Type B pancreatic cell (in vitro differentiated cells): ENCODE measurements at places on chromosomes 7 and 10.

DNA sequence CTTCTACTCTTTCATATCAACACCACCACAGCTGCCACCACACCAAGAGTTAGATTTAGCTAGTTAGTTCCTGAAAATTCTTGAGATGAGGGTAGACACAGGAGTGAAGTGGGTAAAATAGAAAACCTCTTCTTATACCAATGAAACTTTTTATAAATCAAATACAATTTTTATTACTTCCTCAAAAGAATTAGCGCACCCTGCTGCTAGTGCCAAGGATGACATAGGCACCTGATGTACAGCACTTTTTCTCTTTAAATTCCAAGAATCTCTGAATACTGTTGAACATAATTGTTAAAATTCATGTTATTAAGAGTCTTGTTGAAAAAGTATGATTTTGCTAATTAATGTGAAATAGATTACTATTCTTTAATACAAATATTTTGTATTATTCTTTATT, 11.4 kb downstream of the ZWINT start:
- DNase-seq = no peak

DNA sequence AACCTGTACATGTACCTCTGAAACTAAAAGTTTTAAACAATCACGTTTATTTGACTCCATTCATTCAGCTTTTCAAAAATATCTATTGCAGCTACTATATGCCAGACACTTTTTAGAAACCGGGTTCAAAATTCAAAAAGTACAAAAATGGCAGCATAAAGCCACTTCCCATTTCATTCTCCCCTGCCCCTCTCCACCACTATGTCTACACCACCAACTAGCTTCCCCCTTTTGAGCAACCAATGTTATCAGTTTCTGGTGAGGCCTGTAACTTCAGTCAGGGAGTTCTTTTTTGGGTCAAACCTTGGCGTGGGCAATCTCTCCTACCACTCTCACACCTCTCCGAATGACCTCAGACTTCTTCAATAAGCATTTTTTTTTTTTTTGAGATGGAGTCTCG, 11.5 kb upstream of the HHEX start:
- no peak for DNase-seq

DNA sequence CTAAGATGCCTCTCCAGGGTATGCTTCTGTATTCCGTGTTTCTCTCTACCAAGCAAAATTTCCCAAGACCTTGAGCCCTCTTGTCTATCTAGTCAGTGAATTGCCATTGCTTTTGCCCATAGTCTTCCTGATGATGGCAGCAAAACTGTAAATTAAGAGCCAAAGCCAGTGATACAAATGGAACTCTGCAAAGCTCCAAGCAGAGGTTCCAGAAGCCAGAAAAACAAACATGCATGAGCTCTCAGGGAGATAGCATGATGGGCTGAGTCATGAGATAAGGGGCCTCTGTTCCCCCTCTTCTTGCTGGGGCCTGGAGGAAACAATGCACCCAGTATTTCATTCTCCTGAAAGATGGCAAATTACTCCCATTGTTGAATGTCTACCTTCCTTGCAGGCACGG, 24.7 kb downstream of the LSMEM1 start:
- DNase-seq = no peak

DNA sequence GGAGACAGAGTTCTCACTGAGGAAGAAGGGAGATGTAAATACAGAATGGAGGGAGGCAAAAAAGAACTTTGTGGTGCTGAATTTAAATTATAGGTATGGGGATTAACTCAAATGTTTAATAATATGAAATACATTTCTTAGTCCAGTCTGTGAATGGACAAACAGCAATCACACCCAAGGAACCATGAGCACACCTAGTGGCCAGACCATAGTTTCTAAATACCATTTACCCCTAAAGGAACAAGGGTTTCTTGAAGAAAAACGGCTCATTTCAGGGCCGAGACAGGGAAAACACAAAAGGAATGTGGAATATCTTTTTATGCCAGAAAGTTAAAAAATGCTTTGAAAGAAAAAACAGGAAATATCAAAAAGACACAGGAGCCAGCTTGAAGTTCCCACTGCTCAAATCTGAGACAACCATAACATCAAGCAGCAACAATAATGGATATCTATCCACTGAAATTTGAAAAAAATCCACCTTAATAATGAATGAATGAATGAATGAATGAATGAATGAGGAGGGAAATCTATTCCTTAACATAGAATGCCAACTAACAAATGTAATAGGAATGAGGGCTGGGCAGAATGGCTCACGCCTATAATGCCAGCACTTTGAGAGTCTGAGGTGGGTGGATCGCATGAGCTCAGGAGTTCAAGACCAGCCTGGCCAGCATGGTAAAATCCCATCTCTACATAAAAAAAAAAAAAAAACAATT, 8.6 kb downstream of the IPMK start:
- no peak for DNase-seq

DNA sequence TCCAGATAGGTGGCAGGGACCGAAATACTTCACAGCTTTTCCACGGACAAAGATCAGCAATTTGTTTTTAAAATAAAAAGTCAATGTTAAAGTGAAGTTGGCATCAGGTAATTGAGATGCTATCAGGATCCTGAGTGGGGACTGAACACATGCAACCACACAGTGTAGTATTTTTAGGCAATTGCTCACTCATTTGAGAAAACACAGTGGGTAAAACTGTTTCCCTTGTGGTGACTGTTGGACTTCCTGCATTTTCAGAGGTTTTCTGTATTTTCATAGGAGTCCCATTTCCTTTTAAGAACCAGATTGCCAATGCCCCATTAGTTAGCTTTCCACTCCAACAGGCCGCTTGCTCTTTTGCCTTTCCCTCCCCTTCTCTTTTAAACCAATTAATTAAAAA, 159.5 kb upstream of the ZNF32 start:
- no peak for DNase-seq

- no peak for DNase-seq
Observed at GRCh38 chr10:29757551-29758297, 123.0 kb upstream of the SVIL start.
